Activated T-cell treated with anti-CD3 and anti-CD28 coated beads for 24 hours (primary cell): ENCODE measurements at places on chromosomes 2 and 18.

DNA sequence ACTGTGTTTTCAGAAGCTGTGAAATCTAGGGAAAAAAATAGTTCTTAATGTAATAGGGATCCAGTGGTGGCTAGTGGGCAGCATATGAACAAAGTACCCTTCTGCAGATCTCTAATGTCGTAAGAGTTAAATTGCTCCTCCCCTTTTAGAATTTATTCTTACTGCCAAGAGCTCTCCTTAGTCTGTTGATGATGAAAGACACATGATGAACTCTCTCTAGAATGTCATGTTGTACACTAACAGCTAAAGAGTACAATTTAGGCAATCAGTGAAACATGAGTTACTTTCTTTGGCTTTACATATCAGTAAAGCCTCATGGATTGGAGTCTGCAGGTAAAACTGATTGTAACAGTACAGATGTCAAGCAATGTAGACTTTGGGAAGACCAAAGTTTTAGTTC, 84.2 kb downstream of the SLC39A10 start:
- DNase-seq, result no peak

- DNase-seq, result no peak
Observed at GRCh38 chr18:75173738-75174137, 35.2 kb downstream of the PTGR3 start.

DNA sequence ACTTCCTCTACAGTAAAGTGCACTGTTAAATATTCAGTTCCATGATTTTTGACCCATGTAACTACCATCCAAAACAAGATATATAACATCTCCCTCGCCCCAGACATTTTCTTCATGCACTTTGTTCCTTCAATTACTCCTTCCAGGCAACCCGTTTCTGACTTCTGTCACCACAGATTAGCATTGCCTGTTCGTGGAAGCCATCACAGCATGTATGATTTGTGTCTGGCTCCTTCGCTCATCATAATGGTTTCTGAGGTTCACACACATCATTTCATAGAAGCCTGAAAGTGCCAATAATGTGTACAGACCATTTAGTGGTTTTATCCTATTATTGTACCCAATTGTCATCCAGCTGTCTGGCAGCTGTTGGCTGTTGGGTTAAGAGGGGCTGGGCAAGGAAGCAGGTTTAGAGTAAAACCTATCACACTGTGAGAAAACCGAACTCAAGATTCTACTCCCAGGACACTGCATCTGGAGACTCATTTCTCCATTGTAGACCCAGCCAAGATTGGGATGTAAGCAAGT, 16.1 kb downstream of the ARHGAP28 start:
- no peak for DNase-seq

DNA sequence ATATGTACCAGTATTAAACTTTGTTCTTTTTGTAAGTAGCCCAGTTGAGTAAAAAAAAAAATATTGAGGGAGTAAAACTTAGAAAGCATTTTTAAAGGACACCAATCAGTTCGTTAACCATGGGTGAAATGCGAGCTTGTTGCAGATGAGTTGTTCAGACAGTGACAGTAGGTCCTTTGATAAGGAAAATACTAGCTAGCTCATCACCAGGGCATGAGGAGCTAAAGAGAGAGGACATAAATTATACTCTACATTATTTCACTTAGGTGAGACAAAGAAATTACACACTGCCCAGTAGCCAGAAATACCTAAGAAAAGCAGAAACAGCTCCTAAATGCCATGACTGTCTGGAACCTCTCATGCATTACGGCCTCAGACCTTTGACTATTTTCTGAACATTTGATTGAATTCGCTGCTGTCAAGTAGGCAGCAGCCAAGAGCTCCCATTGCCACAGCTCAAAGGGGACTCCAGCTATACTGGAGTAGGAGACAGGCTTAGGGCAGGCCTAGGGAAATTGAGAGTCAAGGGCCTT, 2.6 kb upstream of the HNRNPLL start:
- no peak for DNase-seq

DNA sequence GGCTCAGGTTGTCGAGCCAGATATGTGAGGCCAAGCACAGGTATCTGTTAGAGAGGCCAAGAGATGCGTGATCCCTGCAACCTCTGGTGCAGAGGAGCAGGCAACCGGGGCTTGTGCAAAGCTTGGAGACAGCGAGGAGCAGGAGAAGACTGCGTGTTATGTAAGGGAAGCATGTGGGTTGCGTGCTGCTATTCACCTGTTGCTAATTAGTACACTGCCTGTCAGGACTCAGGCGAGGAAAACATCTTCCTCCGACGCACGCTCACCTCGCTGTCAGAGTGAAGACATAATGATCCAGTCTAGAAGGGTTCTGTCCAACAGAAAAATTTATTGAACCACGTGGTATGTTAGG, 102.5 kb downstream of the HNRNPLL start:
- DNase-seq, result no peak

DNA sequence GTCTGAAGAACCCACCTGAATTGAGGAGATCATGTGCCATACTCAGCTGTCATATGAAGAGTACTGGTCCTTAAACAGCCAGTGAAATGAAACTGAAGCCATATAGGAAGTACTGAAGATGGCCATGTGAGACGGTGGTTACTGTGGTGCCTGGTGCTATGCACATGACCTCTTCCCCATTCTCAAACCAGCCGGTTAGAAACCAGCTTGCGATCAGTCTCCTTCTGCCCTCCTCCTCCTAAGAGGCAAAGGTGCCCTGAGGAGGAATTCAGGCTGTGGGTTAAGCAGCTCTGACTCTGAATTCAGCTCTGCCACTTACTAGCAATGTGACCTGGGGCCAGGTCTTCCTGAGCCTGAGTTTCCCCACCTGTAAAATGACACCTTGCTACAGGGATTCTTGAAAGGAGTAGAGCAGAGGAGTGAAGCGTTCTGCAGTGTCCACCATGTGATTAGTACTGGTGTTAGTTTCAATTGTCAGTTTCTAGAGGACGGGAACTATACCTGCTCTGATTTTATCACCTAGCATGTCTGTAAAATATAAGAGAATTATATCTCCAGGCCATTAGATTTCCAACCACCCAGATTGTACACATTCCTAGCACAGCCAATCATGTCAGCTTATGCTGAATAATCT, 5.1 kb downstream of the FECH start:
- DNase-seq, result no peak

- DNase-seq, result no peak
Observed at GRCh38 chr2:223697316-223697891, 95.2 kb upstream of the SCG2 start.

DNA sequence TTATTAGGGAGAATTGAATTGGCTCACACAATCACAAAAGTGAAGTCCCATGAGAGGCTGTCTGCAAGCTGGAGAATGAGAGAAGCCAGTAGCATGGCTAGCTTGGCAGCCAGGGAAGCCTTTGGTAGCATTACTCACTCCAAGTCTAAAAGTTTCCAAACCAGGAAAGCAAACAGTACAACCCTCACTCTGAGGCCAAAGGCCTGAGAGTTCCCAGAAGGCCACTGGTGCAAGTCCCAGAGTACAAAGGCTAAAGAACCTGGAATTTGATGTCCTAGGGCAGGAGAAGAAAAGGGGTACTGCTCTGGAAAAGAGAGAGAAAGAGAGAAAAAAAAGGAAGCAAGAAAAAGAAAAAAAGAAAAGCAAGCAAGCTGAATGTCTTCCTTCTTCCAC, 318.2 kb downstream of the RND3 start:
- DNase-seq, result no peak
